Gastrocnemius medialis (tissue), 4 donors: ENCODE measurements at places on chromosomes 13 and 19. TPM values are rescaled to one million over a fixed set of nuclear protein-coding genes. Genes with fewer than 3 reads are reported as not detected.

- H3K27me3 ChIP-seq, result no peaks in the 10 kb centered on the region
- H3K36me3 ChIP-seq, result no peaks in the 10 kb centered on the region
- H3K4me1 ChIP-seq, result no peaks in the 10 kb centered on the region
- DNase-seq, result no peak
- H3K4me3 ChIP-seq, result no peak overlapping the region
- no peak overlapping the region for H3K27ac ChIP-seq
Measured at GRCh38 chr13:108932196-108932595, 302.8 kb downstream of the MYO16 start.

- DNase-seq, result peak; percentile 64
- peak overlapping the region; percentile 42 for H3K27ac ChIP-seq
- H3K36me3 ChIP-seq, result no peaks in the 10 kb centered on the region
- no peaks in the 10 kb centered on the region for H3K27me3 ChIP-seq
- H3K4me1 ChIP-seq, result peaks cover 23% of the 10 kb centered on the region
Measured at GRCh38 chr19:16330368-16330801, 5.8 kb downstream of the KLF2 start.

DNA sequence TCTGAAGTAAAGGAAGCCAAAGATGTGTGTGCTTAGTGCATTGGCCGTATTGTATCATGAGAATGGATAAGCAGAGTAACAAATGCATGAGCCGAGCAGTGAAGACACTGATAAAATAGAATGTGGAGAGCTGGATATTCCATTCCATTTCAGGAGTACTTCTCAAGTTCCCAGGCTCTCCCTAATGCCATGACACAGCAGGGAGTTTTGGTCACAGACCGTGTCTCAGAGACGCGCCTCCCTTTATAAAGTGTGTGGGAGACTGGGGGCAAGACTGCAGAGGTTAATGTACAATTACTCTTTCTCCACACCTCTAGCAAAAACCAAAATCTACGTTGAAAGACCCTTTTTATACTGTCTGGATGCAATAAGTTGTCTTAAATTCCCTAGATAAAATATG, 575.6 kb downstream of the EFNB2 start:
- no peak overlapping the region for H3K27ac ChIP-seq
- H3K36me3 ChIP-seq, result no peaks in the 10 kb centered on the region
- no peaks in the 10 kb centered on the region for H3K4me1 ChIP-seq
- H3K27me3 ChIP-seq, result no peaks in the 10 kb centered on the region

- no peaks in the 10 kb centered on the region for H3K27me3 ChIP-seq
- H3K27ac ChIP-seq, result no peak overlapping the region
- no peak overlapping the region for H3K4me3 ChIP-seq
- no peak for DNase-seq
- H3K4me1 ChIP-seq, result no peaks in the 10 kb centered on the region
- no peaks in the 10 kb centered on the region for H3K36me3 ChIP-seq
Measured at GRCh38 chr19:8022275-8022674, 16.8 kb upstream of the ELAVL1 start.

DNA sequence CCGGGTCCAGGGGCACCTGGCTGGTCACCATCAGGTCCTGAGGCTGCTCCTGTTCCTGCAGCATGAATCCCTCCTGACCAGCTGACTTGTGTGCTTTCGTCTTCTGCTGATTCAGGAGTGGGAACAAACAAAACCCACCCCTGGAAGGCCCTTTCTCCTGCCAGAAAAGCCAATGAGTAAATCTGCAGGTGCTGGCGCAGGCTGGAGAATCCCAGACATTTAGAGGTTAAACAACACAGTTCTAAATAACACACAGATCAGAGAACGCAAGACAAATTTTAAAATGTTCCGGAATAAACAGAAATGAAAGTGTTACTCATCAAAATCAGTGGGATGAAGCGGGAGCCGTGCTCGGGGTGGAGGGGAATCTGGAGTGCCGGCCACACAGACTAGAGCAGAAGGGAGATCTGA, 60.6 kb upstream of the C13orf46 start:
- peaks cover 45% of the 10 kb centered on the region for H3K4me1 ChIP-seq
- H3K4me3 ChIP-seq, result no peak overlapping the region
- no peak overlapping the region for H3K27ac ChIP-seq
- H3K36me3 ChIP-seq, result no peaks in the 10 kb centered on the region

GRCh38 chr19:56105090-56105701, 15.9 kb downstream of the ZNF787 start:
- H3K27ac ChIP-seq, result peak overlapping the region; percentile 80
- DNase-seq, result peak; percentile 71
- no peaks in the 10 kb centered on the region for H3K27me3 ChIP-seq
- H3K4me3 ChIP-seq, result peak overlapping the region; percentile 46
- peaks cover 39% of the 10 kb centered on the region for H3K4me1 ChIP-seq
- peaks cover 7% of the 10 kb centered on the region for H3K36me3 ChIP-seq

DNA sequence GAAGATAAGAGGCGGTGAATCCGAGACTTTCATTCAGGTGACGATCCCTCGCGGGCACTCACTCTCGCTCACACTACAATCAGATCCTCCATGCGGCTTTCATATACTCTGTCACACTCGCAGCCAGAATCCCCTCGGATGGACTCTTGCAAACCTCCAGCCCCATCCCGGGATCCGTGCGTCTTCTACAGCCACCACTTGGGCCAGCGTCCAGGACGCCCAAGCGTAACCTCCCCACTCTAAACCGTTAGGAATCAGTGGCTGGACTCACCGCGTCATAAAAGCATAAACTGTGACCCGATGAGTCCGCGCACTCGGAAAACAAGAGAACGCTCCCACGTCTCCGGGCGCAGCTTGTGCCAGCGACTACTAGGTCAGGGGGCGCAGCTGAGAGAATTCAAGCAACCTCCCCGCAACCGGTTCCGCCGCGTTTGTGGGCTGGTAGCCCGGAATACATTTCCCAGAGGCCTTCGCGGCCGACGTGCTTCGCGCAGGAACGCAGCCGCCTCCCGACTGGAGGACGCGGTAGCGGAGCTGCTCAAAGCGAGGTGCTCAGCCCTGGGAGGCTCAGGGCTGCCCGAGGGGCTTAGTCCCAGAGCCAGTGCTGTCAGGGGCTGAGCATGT, 27.6 kb downstream of the ZNF607 start:
- peak overlapping the region; percentile 78 for H3K27ac ChIP-seq
- H3K27me3 ChIP-seq, result no peaks in the 10 kb centered on the region
- peak overlapping the region; percentile 68 for H3K4me3 ChIP-seq
- no peaks in the 10 kb centered on the region for H3K36me3 ChIP-seq
- peak; percentile 41 for DNase-seq
- no peaks in the 10 kb centered on the region for H3K4me1 ChIP-seq

GRCh38 chr19:48295458-48295857, 25.6 kb downstream of the ZNF114 start:
- peaks cover 4% of the 10 kb centered on the region for H3K4me1 ChIP-seq
- no peak overlapping the region for H3K27ac ChIP-seq
- no peak overlapping the region for H3K4me3 ChIP-seq
- H3K27me3 ChIP-seq, result peaks cover 3% of the 10 kb centered on the region

- H3K4me1 ChIP-seq, result no peaks in the 10 kb centered on the region
- H3K27ac ChIP-seq, result no peak overlapping the region
- no peaks in the 10 kb centered on the region for H3K27me3 ChIP-seq
Measured at GRCh38 chr13:64327505-64328194, 2902.5 kb downstream of the PCDH9 start.

DNA sequence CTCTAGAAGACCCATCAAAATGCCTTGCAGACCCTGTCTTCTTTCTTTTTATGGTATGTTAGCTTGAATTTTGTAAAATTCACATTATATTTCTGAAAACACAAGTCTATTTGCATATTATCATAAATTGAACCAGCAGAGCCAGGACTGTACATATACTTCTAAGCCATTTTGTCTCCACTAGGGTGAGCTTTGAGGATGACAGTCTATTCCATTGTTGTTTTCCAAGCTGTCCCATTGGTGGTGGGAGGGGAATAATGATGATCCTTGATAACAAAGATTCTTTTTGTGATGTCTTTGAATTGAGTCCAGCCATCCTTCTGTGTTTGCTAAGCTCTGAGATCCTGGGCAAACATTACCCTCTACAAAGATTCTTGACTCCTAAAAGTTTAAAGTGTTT, 359.3 kb upstream of the PCDH20 start:
- no peak overlapping the region for H3K27ac ChIP-seq
- H3K4me3 ChIP-seq, result no peak overlapping the region
- no peaks in the 10 kb centered on the region for H3K4me1 ChIP-seq
- DNase-seq, result no peak

GRCh38 chr19:50362030-50362412, 3.4 kb downstream of the NAPSA start:
- H3K27me3 ChIP-seq, result no peaks in the 10 kb centered on the region
- no peaks in the 10 kb centered on the region for H3K4me1 ChIP-seq
- H3K27ac ChIP-seq, result no peak overlapping the region
- DNase-seq, result no peak

GRCh38 chr19:55179606-55180484, at the start of gene SYT5:
TSS of gene SYT5 (minus strand) at chr19:55180289. CDS start at chr19:55179041, 1,248 bp downstream.
- no peaks in the 10 kb centered on the region for H3K36me3 ChIP-seq
- H3K27ac ChIP-seq, result no peak within 1 kb of the TSS
- peak within 1 kb of the TSS; percentile 13 for H3K4me3 ChIP-seq
- DNase-seq, result no peak
- H3K27me3 ChIP-seq, result peaks cover 76% of the 10 kb centered on the region

DNA sequence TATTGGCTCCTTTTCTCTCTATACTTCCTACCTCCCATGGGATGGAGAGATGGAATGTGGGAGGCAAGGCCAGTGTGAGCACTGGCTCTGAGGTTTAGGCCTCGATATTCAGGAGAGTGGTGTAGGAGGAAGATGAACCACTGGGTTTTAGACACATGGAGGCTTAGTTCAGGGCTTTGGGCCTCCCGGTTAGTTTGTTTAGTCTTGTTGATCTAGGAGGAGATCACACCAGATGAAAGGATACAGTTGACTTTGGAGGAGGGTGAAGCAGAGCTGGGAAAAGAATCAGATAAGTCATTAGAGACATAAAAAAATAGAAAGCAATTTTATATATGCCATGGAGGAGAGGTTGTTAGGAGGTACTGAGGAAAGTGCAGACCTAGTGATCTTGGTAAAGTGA, 30.9 kb downstream of the RNASEH2B start:
- peaks cover 8% of the 10 kb centered on the region for H3K36me3 ChIP-seq
- H3K4me3 ChIP-seq, result no peak overlapping the region
- H3K27me3 ChIP-seq, result no peaks in the 10 kb centered on the region
- H3K27ac ChIP-seq, result no peak overlapping the region

DNA sequence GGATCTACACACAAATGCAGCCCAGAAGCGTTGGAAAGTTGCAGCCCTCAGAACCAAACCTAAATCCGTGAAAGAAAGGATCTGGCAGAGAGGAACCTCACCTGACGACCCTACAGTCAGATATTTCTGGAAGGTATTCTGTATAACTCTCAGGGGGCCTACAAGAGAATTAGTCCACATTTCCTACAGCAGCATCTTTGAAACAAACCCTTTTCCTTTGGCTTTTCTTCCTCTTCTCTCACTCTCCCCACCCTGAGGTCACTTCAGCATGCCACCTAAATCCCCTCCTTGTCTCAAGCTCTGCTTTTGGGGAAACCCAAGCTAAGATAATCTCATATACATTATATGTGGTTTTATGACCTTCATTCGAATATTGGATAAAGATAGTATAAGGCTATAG, 719.0 kb upstream of the MIR17HG start:
- no peak overlapping the region for H3K27ac ChIP-seq
- no peaks in the 10 kb centered on the region for H3K27me3 ChIP-seq
- no peak for DNase-seq
- H3K36me3 ChIP-seq, result no peaks in the 10 kb centered on the region

DNA sequence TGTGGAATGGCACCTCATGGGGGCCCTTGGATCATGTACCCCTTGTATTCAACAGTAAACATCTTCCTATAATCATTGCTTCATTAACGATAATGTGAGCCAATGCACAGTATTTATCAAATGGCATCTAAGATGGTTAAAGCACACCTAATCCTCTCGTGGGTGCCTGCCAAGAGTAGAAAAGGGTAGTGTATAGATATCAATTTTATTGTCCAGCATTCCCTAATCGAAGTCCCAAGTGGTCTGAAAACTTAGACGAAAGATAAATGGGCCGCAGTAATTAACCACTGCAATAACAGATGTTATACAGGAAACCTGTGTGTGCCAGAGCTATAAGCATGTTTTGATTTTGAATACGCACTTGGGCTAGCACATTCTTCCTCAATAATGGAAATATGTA, 667 bp upstream of the MBNL2 start:
- no peaks in the 10 kb centered on the region for H3K36me3 ChIP-seq
- H3K27me3 ChIP-seq, result no peaks in the 10 kb centered on the region
- H3K4me1 ChIP-seq, result peaks cover 21% of the 10 kb centered on the region
- DNase-seq, result no peak
- H3K27ac ChIP-seq, result peak overlapping the region; percentile 91

DNA sequence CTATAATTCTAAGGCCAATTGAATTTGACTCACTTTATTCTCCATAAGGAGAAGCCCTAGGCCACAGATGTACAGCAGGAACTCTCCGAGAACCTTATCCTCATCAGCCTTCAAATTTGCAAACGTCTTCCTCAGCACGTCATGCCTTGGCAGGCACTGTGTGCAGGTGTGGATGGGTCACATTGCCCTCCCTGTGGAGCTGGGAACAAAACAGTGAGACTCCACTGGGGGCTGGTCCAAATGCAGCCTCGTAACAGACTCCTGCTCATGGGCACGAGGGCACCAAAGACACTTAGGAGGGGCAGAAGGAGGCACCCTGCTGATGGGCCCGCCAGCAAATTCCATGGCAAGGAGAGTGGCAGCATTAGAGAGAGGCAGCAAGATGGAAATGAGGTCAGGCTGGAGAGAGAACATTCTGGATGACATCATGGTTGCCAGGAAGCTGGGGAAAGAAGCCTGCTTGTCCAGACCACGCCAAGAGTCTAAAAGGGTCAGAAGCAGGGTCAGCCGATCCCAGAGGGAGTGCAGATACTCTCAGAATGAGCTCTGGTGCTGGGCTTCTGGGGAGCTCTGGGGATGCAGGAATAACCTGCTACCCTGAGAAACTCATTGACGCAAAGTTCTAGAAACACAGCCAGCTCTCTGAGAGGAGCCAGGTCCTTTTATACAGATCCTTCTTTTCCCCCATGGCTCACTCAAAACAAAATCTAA, 242.2 kb downstream of the B3GLCT start:
- H3K4me3 ChIP-seq, result no peak overlapping the region
- no peaks in the 10 kb centered on the region for H3K4me1 ChIP-seq
- H3K27ac ChIP-seq, result peak overlapping the region; percentile 54
- no peaks in the 10 kb centered on the region for H3K36me3 ChIP-seq

DNA sequence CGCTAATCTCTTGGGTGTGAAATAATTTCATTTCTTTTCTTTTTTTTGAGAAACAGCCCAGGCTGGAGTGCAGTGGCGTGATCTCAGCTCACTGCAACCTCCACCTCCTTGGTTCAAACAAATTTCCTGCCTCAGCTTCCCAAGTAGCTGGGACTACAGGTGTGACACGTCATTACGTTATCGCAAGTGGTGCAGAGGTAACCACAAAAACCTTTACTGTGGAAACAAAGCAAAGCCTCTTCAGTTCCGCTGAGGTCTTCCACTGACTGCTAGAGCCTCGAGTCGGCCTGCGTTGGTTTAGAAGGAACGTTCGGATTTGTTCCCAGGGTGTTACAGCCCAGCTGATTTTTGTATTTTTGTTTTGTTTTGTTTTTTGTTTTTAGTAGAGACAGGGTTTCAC, 2.0 kb upstream of the ZNF784 start:
- H3K27me3 ChIP-seq, result no peaks in the 10 kb centered on the region
- DNase-seq, result no peak
- no peak overlapping the region for H3K27ac ChIP-seq

The STAP2 gene
- total RNA-seq, result not detected

The KIR2DL3 gene
- not detected for total RNA-seq

The MCEMP1 gene
- not detected for total RNA-seq

The NLRP7 gene
- total RNA-seq, result not detected
